ENCODE measurements at places on chromosomes 11 and 22.

- no peak for DNase-seq
These were observed 13.9 kb downstream of the ATG16L2 start for GRCh38 chr11:72828081-72828567.

DNA sequence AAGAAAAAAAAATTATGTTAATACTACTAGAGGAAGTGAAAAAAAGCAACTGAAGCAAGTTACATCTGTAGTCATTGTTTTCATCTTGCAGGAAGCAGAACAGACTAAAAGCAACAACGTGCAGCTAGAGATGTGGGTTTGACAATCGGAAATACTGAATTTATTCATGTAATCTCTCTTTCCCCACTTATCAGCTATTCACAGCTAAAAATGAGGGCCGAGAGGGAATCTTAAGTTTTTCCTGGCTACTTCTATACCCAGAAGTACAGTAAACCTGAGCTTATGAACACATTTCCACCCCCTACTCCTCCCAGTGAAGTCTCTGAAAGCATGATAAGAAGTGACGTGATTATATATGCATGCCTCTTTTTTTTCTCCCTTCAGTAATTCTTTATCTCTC is 116.5 kb downstream of the SPON1 start:
- no peak for DNase-seq

GRCh38 chr11:77510851-77511250 is 37.0 kb upstream of the PAK1 start:
- DNase-seq, result no peak

DNA sequence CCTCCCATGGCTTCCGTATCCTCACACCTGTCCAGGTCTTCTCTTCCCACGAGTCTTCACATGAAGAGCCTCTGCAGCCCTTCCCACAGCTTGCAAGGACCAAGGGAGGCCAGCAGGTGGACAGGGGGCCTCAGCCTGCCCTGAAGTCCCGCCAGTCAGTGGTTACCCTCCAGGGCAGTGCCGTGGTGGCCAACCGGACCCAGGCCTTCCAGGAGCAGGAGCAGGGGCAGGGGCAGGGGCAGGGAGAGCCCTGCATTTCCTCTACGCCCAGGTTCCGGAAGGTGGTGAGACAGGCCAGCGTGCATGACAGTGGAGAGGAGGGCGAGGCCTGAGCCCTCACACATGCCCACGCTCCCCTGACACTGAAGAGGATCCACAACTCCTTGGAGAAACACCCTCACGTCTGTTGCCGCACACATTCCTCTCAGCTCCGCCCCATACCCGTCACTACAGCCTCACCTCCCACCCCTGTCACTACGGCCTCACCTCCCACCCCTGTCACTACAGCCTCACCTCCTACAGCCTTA is 8.3 kb downstream of the SSH3 start:
- DNase-seq, result no peak

- no peak for DNase-seq
These were observed 58.7 kb upstream of the SLC5A12 start for GRCh38 chr11:26780376-26781085.

- no peak for DNase-seq
These were observed 66.7 kb downstream of the BID start for GRCh38 chr22:17707526-17707925.

GRCh38 chr22:35913925-35914324 is 114.7 kb downstream of the RBFOX2 start:
- DNase-seq, result no peak

DNA sequence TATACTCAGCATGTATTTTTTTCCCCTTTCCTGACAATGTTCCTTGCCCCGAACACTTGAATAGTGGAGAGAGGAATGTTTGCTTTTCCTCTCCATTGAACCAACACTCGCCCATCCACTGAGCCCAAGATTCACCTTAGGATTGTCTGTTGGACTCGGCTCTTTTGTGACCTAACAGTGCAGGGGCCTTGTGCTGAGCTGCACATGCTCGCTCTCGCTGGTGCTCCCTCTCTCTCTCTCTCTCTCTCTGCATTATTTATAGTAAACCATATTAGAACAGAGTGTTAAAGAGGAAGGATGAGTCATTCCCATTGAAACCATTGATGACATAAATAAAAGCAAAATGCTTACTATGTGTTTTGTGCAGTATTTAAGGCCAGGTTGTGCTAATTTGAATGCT is 20.7 kb downstream of the ZBTB16 start:
- no peak for DNase-seq

DNA sequence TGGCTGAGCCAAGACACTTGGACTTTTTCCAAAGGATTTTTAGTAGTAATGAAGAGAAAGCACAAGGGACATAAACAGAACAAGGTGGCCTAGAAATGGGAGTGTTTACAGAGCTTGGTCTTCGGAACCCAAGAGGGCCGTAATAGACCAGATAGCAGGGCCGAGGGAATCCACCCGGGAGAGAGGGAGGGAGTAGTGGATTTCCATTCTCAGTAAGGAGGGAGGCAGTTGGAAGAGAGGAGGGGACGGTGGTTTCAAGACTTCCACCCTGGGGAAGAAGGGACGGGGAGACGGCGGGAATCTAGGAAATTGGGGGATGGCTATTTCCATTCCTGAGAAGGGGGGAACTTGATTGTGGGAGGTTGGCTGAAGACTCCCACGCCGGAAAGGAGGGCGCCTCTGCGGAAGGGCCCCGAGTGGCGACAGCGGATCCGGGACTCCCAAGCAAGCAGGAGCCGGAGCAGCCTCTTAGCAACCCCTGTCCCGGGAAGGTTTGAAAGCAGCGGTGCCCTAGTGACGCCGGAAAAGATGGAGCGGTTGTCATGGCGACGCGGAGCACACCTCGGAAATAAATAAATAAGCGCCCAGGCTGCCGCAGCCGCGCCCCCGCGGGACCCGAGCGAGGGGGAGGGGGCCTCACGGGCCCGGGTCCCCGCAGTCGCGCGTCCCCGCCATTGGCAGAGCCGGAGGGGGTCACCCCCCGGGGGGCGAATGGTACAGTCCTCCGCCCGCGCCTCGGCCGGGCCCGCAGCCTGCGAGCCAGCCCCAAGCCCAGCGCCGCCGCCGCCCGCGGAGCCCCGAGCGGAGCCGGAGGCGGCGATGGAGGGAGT is 31.6 kb downstream of the EIF3F start:
- DNase-seq, result peak; percentile 47

DNA sequence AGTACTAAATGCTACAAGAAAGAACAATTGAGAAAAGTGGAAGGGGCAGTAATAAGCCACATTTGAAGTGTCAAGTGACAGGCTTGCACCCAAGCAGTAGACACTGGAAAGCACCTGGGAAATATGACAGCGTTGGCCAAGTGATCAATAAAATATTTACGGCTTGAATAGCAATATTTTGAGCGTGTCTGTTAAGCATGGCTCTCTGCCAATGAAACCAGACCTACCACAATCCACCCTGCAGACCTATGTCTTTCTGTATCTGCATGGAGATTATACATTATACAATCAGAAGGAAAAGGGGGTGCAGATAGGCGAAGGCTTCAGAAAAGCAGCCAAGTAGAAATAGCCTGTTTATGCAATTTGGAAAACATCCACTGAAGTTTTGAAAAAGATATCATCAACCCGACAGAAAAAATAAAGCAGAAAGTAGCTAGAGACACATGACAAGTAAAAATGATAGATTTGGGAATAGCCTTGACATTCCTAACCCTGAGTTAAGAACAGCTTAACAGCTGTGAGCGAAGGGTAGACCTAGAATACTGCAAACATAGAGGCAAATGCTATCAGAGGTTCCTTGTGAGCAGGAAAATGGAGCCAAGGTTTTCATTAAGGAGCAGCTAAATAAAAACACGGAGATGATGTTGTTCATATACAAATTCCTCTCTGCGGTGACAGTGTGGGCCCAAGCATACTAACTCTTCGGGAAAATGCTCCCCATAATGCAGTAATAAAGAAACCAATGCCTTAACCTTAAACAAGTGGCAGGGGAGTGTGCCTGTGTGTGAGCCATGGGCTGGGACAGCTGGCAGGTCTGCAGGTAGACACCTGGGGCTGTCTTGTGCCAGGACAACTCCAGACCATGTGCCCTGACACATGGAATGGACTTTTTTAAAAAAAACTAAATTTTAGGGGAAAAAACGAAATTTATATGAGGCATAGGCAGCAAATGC is 71.3 kb downstream of the ETS1 start:
- DNase-seq, result no peak

DNA sequence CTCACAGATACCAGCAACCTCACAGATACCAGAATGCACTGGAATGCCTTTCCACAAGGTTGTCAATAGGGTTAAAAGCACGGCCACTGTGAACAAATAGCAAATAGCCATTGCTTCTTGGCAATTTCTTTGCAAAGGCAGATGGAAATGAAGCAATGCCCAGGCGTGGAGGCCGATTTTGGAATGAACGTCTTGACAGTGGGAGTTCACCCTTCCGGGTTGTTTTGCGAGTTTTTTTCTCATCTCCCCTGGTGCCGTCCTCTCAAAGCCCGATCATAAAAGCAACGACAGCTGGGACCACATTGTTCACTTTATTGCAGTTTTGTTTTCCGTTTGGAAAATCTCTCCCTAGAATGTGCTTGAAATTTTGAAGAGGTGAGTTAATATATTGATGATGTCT is 38.0 kb upstream of the CD82 start:
- no peak for DNase-seq

DNA sequence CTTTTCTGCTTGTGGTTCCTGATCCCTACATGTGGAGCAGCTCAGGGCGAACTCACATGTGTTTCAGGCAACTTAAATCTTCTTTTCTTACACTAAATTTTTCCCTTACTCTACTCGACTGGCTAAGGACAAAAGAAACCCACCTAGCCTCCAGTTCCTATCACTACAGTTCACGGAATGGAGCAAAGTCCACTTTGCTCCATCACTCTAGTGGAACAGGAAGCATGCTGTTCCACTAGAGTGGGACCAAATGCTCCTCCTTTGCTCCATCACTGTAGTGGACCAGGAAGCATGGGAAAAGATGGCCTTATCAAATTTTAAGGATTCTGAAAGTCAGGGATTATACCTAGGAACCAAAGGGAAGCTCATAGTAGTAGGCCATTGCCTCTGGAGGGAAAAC is 36.1 kb downstream of the PDE3B start:
- DNase-seq, result no peak

DNA sequence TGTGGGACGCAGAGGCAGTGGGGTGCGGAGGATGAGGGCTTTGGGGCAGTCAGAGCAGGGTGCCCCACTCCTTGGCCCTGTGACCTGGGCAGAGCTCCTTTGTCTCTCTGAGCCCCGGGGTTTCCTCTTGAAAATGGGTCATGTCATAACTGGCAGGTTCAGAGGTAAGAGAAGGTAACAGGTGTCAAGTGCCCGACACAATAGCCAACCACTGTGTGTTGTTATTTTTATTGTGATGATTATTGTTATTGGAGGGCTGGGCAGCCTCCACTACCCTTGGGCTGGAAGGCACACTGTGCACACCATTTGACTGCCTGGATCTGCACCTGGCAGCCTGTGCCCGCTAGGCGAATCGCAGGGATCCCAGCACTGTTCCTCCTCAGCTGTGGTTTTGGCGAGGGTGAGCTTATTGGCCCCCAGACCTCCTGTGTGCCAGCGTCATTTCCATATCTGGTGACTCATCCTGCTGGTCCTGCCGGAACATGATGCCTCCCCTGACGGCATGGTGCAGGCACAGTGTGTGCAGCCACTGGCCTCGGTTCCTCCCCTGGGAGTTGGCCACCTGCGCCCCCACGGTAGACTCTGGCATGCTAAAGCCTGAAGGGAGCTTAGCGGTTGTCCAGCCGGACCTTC is 15.4 kb upstream of the SOX10 start:
- DNase-seq, result no peak

GRCh38 chr11:111001986-111002611 is 243.4 kb upstream of the POU2AF2 start:
- DNase-seq, result no peak

GRCh38 chr11:60873533-60873932 is 6.2 kb downstream of the ZP1 start:
- no peak for DNase-seq

- no peak for DNase-seq
These were observed 35.5 kb upstream of the CD82 start for GRCh38 chr11:44529895-44530412.

DNA sequence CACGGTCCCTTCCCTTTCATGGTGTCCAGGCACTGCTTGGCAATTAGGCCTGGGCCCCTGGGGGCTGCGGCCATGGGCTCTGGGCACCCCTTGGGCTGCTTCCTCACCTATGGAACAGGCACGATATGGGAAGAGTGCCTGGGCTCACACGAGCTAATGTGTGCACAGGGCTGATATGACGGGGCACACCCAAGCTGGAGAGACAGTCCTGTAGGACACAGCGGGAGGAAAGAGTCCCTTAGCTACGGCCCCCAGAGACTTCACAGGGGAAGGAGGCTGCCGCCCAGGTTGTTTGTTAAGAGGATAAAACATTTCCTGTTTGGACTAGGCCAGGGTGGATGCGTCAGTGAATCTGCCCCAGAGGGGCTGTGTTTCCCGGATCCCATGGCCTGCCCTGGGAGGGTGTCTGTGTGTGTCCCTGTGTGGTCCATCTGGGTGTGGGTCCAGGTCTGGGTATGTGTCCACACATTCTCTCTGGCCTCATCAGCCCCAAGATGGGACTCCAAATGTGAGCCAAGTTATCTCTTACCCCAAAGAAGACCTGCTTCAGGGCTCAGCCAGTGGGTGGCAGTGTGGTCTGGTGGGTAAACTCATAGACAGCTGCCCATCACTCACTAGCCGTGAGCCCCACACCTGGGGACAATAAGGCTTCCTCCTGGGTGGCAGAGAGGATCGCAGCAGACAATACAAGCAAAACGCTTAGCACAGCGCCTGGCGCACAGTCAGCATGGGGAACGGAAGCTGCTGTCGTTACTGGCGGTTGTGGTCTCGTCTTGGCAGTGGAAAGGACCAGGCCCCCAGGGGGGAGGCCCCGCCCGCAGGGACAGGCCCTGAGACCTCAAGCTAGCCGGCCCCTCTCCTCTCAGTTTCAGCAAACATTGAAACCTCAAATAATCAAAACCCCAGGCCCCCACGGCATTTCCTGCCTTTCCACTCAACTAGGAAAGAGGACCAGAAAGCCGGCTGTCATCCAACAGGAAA is 3.2 kb upstream of the EMID1 start:
- peak; percentile 8 for DNase-seq

- DNase-seq, result no peak
These were observed 212.5 kb downstream of the CTTN start for GRCh38 chr11:70610566-70611565.

- DNase-seq, result no peak
These were observed 301.2 kb downstream of the AASDHPPT start for GRCh38 chr11:106378513-106379179.

GRCh38 chr22:30309951-30310741 is 16.6 kb downstream of the TBC1D10A start:
- DNase-seq, result no peak

- DNase-seq, result no peak
These were observed 5.0 kb downstream of the PHLDB1 start for GRCh38 chr11:118612378-118612777.

GRCh38 chr22:42929838-42930155 is 72.7 kb upstream of the ARFGAP3 start:
- no peak for DNase-seq
